IMR-90 (cell line): ENCODE measurements at places on chromosomes 12 and 14. TPM values are rescaled to one million over a fixed set of nuclear protein-coding genes. Genes with fewer than 3 reads are reported as not detected.

DNA sequence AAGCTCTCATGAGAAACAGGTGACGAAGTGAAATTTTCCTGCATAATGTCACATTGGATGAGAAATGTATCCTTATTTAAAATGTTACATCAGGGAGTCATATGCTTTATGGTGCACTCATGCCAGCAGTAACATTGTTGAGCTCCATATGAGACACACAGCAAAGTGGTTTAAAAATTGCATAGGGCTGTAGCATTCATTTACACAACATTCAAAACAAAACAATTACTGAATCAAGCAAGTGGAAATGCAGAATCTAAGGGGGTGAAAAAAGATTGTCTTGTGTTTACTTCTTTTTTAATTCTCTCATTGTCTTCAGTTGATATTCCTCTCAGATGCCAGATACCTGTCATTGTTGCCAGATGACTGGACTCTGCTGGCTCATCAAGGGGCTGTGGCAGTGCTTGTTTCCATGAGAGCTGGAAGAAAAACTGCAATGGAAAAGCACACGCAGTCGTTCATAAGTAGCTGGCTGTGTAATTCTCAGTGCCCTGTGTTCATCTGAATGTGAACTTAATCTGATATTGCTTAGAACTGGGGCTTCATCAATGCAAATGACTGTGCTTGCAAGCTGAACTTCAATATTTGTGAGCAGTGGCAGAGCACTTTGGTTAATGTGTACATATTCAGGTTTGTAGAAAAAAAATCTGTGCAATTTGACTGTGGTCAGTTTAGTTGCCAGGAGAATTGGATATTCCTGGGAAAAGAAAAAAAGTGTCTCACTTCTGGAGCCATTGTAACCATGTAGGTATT lies 305.6 kb downstream of the RAD51B start:
- H3K4me1 ChIP-seq = peaks cover 4% of the 10 kb centered on the region; the same call in 1 of the 2 replicates
- H3K4me3 ChIP-seq = no peak overlapping the region
- no peaks in the 10 kb centered on the region for H3K36me3 ChIP-seq
- DNase-seq = peak; percentile 75

DNA sequence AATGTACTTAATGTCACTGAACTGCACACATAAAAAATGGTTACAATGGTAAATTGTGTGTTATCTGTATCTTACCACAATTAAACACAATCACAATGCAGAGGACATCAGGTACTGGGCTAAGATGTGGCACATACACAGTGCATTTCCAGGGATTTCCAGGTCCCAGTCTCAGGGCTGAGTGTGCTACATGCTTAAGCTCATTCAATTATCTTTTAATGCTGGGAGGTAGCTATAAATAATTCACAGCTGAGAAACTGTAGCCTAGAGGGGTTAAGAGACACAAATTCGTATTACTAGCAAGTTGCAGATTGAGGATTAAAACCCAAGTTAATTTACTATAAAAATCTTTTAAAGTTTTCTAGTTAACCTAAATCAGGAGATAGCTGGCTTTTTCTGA lies 67.1 kb downstream of the CRACR2A start:
- H3K27ac ChIP-seq = no peak overlapping the region
- no peak overlapping the region for H3K4me3 ChIP-seq
- H3K27me3 ChIP-seq = peaks cover 3% of the 10 kb centered on the region
- H3K36me3 ChIP-seq = no peaks in the 10 kb centered on the region
- DNase-seq = no peak

SERPINA9 gene
- total RNA-seq = under 0.01 and 0.18 TPM in 2 replicates

CD4 gene
- 4.2 and 5.7 TPM in 2 replicates for total RNA-seq

DNA sequence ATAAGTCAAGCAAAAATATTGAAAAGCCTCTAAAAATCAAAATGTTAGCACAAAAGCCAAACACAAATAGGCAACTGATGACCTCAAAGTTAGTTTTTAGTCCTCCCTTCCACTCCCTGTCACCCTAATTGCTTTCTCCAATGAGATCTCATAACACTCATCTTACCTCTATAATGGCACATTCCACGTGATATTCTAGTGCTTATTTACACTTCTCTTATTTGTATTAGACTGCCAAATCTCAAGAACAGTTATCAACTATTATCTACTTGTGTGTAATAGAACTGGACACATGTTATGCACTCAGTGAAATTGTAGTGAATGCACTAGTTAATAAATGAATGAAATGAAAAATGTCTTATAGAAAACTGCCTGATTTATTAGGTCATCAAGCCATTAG lies 55.5 kb upstream of the AVPR1A start:
- DNase-seq = no peak
- H3K4me3 ChIP-seq = no peak overlapping the region
- H3K27me3 ChIP-seq = no peaks in the 10 kb centered on the region
- H3K36me3 ChIP-seq = no peaks in the 10 kb centered on the region
- H3K4me1 ChIP-seq = no peaks in the 10 kb centered on the region

GRCh38 chr14:94728950-94729349 lies 41.0 kb downstream of the GSC start:
- 0 out of 2 replicates have a peak, but pooled peaks cover 3% of the 10 kb centered on the region for H3K27me3 ChIP-seq
- no peak for DNase-seq
- no peaks in the 10 kb centered on the region for H3K36me3 ChIP-seq
- H3K4me3 ChIP-seq = no peak overlapping the region
- H3K4me1 ChIP-seq = no peaks in the 10 kb centered on the region
- H3K27ac ChIP-seq = no peak overlapping the region

- no peak overlapping the region for H3K27ac ChIP-seq
- no peak overlapping the region for H3K4me3 ChIP-seq
- H3K4me1 ChIP-seq = no peaks in the 10 kb centered on the region
These were observed 56.9 kb downstream of the AMN start for GRCh38 chr14:102979406-102979805.

- no peak overlapping the region for H3K4me3 ChIP-seq
- H3K27ac ChIP-seq = no peak overlapping the region
- H3K27me3 ChIP-seq = no peaks in the 10 kb centered on the region
- DNase-seq = no peak
These were observed 26.7 kb upstream of the WSCD2 start for GRCh38 chr12:108102363-108102762.

TEX52 gene
- total RNA-seq = not detected in 2 replicates

GRCh38 chr14:75906228-75906627 lies 75.6 kb downstream of the TGFB3 start:
- H3K27me3 ChIP-seq = no peaks in the 10 kb centered on the region
- DNase-seq = no peak
- H3K4me1 ChIP-seq = peaks cover 2% of the 10 kb centered on the region; the same call in 1 of the 2 replicates
- peaks cover 2% of the 10 kb centered on the region; the same call in 1 of the 2 replicates for H3K36me3 ChIP-seq
- H3K27ac ChIP-seq = no peak overlapping the region

NGB gene
- not detected in 2 replicates for total RNA-seq

COCH gene
- total RNA-seq = 0.18 and 0.28 TPM in 2 replicates

- peaks cover 44% of the 10 kb centered on the region for H3K36me3 ChIP-seq
- no peak overlapping the region for H3K27ac ChIP-seq
- H3K4me1 ChIP-seq = no peaks in the 10 kb centered on the region
- H3K27me3 ChIP-seq = no peaks in the 10 kb centered on the region
- DNase-seq = no peak
These were observed 30.5 kb downstream of the ANAPC7 start for GRCh38 chr12:110373025-110373424.

GRCh38 chr12:119803381-119803791 lies 73.7 kb downstream of the CIT start:
- peak overlapping the region; percentile 20 for H3K4me3 ChIP-seq
- H3K36me3 ChIP-seq = no peaks in the 10 kb centered on the region
- H3K27ac ChIP-seq = no peak overlapping the region
- no peaks in the 10 kb centered on the region; the same call in 1 of the 2 replicates for H3K4me1 ChIP-seq

PRKD1 gene
- 12.8 and 12.9 TPM in 2 replicates for total RNA-seq

GRCh38 chr12:117526757-117527478 lies 165.5 kb upstream of the NOS1 start:
- H3K27ac ChIP-seq = no peak overlapping the region
- no peak for DNase-seq
- H3K4me3 ChIP-seq = no peak overlapping the region
- H3K36me3 ChIP-seq = no peaks in the 10 kb centered on the region
- H3K27me3 ChIP-seq = no peaks in the 10 kb centered on the region
